ENCODE measurements at places on chromosomes 4 and X.

GRCh38 chr4:125044886-125045285 lies 269.9 kb upstream of the FAT4 start:
- DNase-seq, result peak; percentile 35

DNA sequence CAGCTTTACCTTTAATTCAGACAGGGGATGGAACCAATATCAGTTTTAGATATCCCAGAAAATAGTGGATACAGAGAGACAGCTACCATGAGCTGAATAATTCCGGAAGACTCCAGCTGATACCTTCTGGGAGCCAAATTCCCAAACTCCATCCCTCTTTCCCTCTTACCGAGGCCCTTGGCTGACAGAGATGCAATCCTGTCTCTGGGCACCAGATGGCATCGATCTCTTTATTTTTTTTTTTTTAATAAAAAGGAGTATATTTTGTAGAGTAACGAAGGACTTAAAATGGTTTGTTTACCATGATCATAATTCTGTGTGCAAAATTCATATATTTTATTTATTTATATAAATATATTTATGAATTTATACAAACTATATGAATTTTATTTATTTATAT lies 31.0 kb downstream of the RAB40A start:
- no peak for DNase-seq

DNA sequence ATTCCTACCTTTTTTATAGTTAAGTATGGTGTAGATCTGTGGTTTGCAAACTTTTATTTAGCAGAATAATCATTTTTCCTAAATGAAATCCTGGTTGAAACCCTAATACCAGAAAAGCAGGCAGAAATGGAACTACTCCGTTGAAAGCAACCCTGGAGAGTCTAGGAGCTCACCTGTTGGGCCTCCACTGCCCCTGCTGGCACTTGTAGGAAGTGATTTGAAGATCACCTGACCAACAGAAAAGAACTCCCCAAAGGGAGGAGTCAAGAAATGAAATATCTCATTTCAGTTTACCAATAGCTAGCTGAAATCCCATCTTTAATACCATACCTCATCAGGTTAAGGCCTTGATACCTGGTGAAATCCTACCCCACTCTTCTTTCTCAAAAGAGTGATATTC lies 277.1 kb downstream of the KLHL13 start:
- DNase-seq, result no peak

GRCh38 chr4:2257361-2258081 lies 4.4 kb downstream of the MXD4 start:
- DNase-seq, result no peak

- peak; percentile 11 for DNase-seq
These were observed 48.7 kb upstream of the PHOX2B start for GRCh38 chr4:41797260-41797659.

- DNase-seq, result no peak
These were observed 87.8 kb upstream of the SORBS2 start for GRCh38 chr4:185899833-185900232.

DNA sequence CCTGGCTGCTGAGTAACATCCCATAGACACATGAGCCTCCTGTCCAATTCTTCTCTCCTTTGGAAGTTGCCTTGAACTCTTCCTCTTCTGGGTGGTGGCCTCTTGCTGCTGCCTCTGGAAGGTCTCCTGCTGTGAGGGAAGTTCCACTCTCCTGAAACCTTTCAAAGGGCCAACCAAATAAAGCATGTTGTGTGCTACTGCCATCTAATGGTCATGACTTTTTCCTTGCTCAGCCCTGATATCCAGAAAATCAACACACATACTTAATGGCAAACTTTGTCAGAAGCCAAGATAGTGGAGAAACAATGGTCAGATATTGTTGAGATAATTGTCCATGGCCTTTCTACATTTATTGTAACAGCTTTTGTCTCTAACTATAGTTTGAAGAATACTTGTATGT lies 19.1 kb upstream of the ZXDA start:
- DNase-seq, result no peak

- DNase-seq, result no peak
These were observed 97.4 kb upstream of the CAMK2D start for GRCh38 chr4:113858924-113859323.

DNA sequence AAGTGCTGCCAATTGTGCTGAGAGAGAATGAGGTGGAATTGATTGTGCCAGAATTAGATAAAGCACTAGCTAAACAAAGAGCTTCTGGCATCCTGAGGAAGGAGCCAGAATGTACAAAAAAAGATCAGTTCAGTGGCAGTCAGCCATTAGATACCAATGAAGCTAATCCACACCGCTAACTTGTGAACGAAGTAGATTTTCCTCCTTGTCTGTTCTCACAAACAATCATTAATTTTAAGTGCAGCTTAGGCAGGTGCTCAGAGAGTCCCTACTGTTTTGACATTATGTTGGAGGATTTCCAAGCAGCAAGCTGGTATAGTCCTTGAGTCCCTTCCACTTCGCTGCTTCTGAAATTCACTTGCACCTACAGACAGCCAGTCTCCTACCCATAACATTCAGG lies 617.4 kb downstream of the CENPC start:
- no peak for DNase-seq

DNA sequence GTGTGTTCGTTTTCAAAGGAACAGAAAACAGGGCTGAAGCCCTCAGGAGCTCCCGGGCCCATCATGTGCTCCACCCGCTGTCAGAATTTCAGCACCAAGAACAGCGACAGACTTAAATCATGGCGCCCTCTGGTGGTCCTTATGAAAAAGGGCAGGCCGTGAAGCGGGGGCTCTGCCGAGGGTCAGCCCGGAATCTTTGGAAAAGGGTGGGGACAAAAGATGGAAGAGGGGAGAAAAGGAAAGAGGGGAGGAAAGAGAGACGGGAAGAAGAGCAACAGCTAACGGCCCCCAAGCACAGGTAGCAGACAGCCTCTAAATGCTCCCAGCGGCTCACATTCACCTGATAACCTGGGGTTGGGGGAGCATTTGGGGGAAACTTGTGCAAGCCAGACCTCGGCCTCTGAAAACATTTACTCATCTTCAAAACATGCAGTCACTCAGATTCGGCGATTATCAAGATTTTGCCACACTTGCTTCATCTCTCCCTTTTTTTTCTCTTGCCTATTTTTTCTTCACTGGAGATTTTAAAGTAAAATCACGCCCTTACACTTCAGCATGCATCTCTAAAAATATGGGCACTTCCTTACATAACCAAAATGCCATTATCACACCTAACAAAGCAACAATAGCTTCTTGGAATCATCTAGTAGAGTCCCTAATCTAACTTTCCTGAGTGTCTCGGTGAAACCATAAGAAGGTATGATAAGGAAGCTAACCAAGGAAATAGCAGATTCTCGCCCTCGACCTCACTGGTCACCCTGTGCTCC lies 28.1 kb upstream of the MAN2B2 start:
- peak; percentile 73 for DNase-seq

GRCh38 chr4:142098900-142099545 lies 462.6 kb downstream of the IL15 start:
- peak; percentile 14 for DNase-seq

GRCh38 chrX:49001521-49002090 lies 458 bp downstream of the GRIPAP1 start:
- DNase-seq, result no peak

GRCh38 chr4:95963456-95963855 lies 123.6 kb downstream of the PDHA2 start:
- no peak for DNase-seq

- DNase-seq, result peak; percentile 79
These were observed 4.0 kb upstream of the PCDH7 start for GRCh38 chr4:30716158-30716557.

- no peak for DNase-seq
These were observed 8.8 kb downstream of the PPARGC1A start for GRCh38 chr4:23881052-23881501.

Measured in muscle of back (tissue), 13 donors.